GM23338 (cell line): ENCODE measurements at places on chromosomes 11 and 22. TPM values are rescaled to one million over a fixed set of nuclear protein-coding genes. Genes with fewer than 3 reads are reported as not detected.

GRCh38 chr22:43269646-43270045 lies 73.5 kb downstream of the SCUBE1 start:
- DNase-seq, result no peak

- no peak for DNase-seq
Observed at GRCh38 chr22:26918226-26918625, 260.8 kb downstream of the MIAT start.

Gene CHRNA10
- polyA plus RNA-seq, result 0.40 and 0.45 TPM in 2 replicates

DNA sequence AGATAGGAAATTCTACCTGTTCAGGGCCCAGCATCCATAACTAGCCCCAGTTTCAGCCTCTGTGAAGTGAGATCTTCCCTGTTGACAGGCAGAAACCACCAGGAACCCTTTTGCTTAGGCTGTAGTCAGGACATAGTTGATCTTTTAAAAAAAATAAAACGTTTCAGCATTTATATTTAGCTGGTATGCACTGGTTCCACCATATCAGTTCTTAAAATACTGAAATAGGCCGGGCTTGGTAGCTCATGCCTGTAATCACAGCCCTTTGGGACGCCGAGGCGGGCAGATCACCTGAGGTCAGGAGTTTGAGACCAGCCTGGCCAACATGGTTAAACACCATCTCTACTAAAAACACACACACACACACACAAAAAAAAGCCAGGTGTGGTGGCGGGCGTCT lies 35.3 kb downstream of the GALNT18 start:
- no peak for DNase-seq

Gene OVCH2
- 0.33 and 1.3 TPM in 2 replicates for polyA plus RNA-seq

Gene IL18
- 1.7 and 1.8 TPM in 2 replicates for polyA plus RNA-seq

Gene ENTHD1
- not detected in 2 replicates for polyA plus RNA-seq

- DNase-seq, result peak; percentile 49
Observed at GRCh38 chr11:62680825-62681240, 2.0 kb upstream of the UBXN1 start.

DNA sequence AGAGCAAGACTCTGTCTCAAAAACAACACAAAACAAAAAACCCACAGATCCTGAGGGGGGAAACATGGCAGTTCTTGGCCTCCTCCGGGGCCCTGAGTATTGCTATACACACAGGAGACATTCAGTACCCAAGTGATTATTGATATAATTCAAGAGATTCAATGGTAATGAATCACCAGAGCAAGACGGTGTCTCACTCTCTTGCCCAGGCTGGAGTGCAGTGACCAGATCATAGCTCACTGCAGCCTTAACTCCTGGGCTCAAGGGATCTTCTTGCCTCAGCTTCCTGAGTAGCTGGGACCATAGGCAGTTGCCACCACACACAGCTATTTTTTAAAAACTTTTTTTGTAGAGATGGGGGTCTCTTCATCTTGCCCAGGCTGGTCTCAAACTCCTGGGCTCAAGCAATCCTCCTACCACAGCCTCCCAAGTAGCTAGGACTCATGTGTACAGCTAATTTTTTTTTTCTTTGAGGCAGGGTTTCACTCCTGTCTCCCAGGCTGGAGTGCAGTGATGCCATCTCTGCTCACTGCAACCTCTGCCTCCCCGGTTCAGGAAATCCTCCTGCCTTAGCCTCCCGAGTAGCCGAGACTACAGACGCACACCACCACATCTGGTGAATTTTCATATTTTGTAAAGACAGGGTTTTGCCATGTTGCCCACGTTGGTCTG lies 21.8 kb upstream of the PIK3C2A start:
- DNase-seq, result no peak

Gene GRK2
- polyA plus RNA-seq, result 19.5 and 21.7 TPM in 2 replicates

DNA sequence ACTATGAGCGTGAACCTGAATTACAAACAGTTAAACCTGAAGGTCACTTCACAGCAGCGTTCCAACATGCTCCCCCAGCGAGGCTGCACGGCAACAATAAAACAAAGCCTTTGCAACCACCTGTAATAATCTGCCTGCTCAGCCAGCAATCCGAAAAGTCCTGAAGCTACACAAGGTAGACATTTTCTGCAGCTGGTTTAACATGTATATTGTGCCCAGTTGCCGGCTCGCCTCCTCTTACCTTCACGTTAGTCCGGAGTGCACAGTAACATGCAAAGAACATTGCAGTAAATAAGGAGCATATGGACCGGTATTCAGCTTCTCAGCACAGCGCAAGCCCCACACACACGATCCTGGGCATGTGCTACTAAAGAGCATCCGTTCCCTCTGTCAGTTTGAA lies 704.3 kb downstream of the DLG2 start:
- no peak for DNase-seq

DNA sequence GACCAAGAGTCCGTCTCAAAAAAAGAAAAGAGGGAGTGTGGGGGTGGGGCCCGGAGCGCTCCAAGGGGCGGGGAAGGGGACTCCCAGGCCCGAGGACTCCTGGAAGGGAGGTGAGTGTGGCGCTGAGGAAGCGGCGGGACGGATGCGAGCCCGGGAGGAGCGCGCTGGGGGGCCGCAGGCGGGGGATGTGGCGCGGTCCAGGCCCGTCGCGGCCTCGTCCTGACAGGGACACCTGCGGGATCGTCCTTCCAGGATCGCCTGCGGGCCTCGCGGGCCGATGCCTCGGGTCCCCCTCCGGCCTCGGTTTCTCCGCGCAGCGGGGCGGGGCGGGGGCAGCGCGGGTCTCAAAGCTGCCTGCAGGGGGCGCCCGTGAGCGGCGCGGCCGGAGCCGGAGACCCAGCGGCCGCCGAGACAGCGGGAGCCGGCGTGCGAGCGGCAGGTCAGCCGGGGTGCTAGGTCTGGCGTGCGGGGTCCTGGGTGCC lies 3.8 kb upstream of the ADORA2A start:
- DNase-seq, result peak; percentile 70

DNA sequence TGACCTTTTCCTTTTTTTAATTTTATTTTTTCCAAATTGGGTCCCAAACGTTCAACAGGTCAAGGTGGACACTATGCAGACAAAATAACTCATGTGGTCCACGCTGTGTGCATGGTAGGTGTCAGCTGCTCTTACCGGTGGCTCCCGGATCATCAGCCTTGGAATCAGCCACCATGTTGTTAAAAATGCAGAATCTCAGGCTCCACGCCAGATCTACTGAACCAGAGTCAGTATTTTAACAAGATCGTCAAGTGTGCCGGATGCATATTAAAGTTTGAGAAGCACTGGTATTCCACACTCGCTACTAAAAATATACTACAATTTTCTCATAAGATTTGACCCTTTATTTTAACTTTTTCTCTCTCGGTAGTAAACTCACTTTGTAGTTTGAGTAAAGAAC lies 553 bp upstream of the LDLRAD3 start:
- DNase-seq, result peak; percentile 24

DNA sequence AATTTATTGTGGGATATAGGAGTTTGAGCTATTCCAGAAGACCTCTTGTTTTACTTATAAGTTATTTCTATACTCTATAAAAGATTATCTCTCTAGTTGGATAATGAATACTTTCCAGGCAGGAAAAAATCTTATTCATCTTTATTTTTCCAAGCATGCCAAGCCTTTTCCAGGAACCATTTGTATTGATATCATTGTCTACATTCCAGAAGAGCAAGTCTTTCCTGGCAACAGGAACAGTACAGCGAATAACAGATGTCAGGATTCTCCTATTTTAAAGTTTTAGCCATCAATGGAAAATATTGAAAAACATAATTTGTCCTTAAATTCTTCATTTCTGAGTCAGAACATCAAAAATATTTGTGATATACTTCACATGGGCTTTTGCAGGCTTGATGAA lies 5.2 kb upstream of the NXPE1 start:
- no peak for DNase-seq

Gene RIMBP3C
- 0.03 TPM in 1 of 2 replicates, not detected in the other for polyA plus RNA-seq

- no peak for DNase-seq
Observed at GRCh38 chr22:47443836-47444745, 681.6 kb downstream of the TBC1D22A start.

Gene OR51M1
- polyA plus RNA-seq, result not detected in 2 replicates

DNA sequence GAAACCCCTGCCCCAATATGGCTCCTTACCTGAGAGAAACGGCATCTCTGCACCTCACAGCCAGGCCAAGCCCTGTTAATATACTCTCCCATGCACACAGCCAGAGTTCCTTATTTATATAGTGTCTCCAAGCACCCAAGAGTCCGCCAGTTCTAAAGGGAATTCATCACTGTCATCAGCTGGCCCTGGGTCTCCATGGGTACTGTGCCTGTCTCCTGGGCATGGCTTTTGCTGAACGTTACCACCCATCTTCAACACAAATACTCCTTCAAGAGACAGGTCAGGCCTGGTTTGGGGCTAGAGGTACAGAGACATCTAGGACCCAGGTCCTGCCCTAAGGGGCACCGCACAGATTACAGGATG lies 1.6 kb upstream of the ATG16L2 start:
- no peak for DNase-seq
